ENCODE measurements at places on chromosomes 3 and 15.

GRCh38 chr3:177693616-177694264 is 496.5 kb upstream of the TBL1XR1 start:
- DNase-seq: no peak

- DNase-seq: peak; percentile 86
Observed at GRCh38 chr3:57078344-57078634, 17.8 kb downstream of the SPATA12 start.

GRCh38 chr3:72630969-72631344 is 217.3 kb downstream of the SHQ1 start:
- DNase-seq: no peak

GRCh38 chr15:85727068-85727467 is 67.7 kb downstream of the KLHL25 start:
- no peak for DNase-seq

DNA sequence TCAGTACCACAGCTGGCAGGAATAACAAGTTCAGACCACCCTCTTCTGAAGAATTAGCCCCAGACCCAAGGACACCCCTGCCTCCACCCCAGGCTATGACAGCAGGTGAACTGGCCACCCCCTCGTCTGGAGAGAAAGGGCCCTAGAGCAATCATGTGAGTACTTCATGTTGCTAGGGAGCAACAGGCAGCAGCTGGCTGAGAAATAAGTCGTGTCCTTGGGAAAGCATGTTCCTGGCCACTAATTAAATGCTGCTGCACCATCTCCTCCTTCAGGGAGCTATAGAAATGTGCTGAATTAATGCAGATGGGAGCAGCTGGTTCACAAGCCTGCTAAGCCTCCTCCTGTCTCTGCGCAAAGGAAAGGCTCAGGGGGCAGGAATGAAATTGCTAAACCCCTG is 31.5 kb downstream of the MRPS11 start:
- no peak for DNase-seq

DNA sequence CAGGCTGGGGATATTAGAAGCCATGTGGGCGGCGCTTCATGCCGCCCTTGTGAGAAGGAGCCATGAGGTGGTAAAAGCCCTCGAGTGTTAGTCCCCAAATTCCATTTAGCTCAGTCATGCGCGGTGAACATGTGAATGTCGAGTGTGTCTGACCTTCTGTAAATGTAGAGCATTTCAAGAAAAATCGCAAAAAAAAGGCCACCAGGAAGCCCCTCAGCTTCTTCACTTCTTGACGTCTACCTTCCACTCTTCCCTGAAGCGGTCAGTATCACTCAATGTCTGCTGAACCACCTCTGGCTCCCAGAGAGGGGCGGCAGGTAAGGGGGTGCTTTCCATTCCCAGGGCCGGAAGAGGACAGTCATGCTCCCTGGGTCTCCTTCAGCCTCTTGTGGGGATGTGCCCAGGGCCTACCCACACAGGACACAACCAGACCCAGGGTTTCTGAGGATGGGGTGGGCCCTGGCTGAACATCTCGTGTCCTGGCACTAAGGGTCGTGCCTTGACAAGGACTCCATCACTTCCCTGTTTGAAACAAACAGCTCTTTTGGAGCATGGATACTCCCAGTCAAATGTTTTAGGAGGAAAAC is 274.9 kb downstream of the FAM43A start:
- no peak for DNase-seq

GRCh38 chr15:65083262-65083701 is 6.7 kb downstream of the KBTBD13 start:
- DNase-seq: no peak

- no peak for DNase-seq
Observed at GRCh38 chr15:98626153-98626552, 22.2 kb upstream of the IGF1R start.

- peak; percentile 84 for DNase-seq
Observed at GRCh38 chr15:45187894-45188830, at the start of gene SHF. Gene SHF, minus strand, starts transcription at chr15:45187966. Its CDS starts 15 bp downstream, at chr15:45187951.

- no peak for DNase-seq
Observed at GRCh38 chr3:184748219-184749135, 36.6 kb upstream of the MAGEF1 start.

- DNase-seq: no peak
Observed at GRCh38 chr3:190121383-190121782, 686 bp upstream of the P3H2 start.

DNA sequence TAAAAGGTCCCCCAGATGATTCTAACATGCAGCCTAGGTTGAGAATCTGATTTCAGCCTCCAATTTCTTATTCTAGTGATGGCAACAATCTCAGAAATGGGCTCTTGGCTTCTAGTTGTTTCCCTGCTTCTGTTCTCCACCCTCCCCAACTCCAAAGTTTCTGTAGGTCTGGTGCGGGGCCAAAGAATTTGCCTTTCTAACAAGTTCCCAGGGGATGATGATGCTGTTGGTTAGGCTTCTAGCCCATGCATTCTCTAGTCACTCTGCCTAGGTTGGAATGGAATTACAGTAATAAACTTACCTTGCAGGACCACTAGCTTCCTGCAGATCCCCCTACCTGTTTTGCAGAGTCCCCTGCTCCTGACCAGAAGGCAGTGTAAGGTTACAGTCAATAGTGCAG is 103.2 kb upstream of the PPP2R3A start:
- no peak for DNase-seq

DNA sequence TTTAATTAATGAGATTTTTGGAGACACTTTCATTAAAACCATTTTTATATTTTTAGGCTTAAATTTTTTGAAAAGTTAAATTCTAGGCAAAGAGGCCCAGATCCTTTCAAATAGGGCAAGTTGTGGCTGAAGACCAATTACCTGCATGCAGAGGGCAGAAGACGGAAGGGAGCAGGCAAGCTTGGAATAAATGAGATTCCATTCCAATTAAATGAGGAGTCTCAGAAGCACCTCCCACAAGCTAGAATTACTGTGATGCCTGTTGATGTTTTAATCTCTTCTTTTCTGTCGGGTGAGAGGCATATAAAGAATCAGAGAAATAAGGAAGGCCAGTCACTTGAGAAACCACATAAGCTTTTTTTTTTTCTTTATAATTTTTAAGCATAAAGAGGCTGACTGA is 46.8 kb downstream of the KBTBD8 start:
- DNase-seq: no peak

DNA sequence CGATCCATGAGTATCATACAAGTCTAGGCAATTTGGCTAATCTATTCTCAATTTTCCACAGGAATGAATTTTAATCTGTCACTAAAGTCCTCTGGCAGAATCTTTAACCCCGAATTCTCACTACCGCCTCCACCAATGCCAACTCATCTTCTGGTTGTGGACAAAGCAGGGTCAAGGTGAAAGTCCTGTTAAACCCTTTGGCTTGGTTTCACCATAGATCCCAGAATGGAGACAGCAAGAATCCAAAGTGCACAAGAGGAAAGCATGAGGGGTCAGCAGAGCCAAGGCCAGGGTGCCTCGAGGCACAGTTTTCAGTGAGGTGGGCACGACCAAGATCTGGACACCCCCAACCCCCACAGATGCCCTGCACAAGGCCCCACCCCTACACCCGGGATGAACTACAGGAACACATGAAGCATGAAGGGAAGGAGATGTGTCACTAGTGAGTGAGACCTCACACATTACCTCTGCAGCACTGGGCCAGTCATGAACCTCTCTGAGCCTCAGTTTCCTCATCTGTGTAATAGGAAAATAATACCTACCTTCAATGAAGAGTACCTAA is 466.2 kb downstream of the EPHB1 start:
- no peak for DNase-seq

- no peak for DNase-seq
Observed at GRCh38 chr3:109926376-109926775, 589.0 kb upstream of the DPPA4 start.

DNA sequence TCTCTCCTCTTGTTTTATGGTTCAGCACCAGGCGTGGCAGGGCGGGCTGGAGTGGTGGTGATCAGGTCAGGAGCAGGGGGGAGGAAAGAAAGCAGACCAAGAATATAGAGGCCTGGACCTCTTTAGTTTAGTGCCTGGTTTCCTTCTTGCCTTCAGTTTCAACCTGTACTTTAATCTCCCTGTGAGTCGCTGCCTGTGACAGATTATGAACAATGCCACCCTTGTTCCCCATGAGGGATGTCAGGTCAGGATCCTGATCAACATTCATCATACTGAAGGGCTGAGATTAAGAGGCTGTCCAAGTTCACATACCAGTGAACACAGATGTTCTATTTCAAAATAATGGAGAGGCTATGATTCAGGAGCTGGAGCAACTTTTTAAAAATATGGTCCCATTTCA is 11.4 kb downstream of the ENTPD3 start:
- no peak for DNase-seq

DNA sequence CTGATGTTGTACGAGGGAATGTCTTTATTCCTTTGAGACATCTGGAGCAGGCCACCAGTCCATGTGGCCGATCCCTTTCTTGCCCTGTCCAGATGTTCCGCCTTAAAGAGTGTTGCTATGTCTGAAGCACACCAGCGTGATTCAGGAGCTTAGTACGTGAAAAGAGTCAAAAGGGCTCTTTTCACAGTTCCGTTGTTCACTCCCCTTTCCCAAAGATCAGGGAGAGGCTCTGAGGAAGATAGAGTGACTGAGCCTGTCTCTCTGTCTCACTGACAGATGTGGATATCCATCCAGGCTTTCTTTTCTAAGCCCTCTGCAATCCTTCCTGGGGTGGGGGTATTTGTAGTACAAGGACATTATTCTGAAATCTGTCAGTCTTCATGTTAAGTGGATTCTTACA is 262.5 kb upstream of the LRTM1 start:
- DNase-seq: no peak

- DNase-seq: no peak
Observed at GRCh38 chr3:59212128-59212779, 162.4 kb upstream of the CFAP20DC start.

DNA sequence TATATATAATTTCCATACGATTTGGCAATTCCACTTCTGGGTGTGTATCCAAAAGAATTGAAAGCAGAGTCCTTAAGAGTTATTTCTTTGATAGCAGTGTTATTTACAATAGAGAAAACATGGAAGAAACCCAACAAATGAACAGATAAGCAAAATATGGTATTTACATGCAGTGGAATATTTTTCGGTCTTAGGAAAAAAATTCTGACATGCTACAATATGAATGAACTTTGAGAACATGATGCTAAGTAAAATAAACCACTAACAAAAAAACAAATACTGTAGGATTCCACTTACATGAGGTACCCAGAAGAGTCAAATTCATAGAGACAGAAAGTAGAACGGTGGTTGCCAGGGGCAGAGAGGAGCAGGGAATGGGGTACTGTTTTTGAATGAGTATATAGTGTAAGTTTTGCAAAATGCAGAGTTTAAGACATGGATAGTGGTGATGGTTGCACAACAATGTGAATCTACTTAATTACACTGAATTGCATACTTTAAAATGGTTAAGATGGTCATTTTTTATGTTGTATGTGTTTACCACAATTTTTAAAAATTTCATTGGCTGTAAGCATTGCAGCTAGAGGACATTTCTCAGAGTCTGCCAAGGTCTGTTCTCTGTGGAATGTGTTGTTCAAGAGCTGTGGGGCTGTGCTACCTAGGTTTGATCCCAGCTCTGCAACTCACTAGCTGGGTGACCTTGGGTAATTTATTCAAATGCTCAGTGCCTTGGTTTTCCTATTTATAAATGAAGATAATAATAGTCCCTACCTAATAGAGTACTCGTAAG is 122.1 kb downstream of the MEX3B start:
- no peak for DNase-seq

DNA sequence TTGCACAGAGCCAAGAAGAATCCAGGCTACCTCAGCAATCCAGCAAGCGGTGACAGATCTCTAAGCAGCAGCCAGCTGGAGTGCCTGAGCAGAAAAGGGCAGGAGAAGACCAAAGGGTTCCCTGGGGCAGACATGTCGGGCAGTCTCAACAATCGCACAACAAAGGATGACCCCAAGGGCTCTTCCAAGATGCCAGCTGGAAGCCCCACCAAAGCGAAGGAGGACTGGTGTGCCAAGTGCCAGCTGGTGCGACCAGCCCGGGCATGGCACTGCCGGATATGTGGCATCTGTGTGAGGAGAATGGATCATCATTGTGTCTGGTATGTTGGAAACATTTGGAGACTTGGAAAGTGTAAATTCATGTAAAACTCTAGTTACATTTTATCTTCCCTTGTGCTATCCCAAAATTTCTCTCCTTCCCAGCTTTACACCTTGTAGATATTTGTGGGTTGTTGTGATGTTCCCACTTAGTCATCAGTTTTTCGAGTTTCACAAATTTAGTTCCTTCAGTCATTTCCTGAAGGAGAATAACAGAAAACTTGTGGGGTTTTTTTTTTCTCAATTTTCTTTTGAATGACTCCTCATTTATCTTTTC is 6.4 kb downstream of the ZDHHC23 start:
- no peak for DNase-seq

- no peak for DNase-seq
Observed at GRCh38 chr3:17740721-17741141, 1.7 kb downstream of the TBC1D5 start.

DNA sequence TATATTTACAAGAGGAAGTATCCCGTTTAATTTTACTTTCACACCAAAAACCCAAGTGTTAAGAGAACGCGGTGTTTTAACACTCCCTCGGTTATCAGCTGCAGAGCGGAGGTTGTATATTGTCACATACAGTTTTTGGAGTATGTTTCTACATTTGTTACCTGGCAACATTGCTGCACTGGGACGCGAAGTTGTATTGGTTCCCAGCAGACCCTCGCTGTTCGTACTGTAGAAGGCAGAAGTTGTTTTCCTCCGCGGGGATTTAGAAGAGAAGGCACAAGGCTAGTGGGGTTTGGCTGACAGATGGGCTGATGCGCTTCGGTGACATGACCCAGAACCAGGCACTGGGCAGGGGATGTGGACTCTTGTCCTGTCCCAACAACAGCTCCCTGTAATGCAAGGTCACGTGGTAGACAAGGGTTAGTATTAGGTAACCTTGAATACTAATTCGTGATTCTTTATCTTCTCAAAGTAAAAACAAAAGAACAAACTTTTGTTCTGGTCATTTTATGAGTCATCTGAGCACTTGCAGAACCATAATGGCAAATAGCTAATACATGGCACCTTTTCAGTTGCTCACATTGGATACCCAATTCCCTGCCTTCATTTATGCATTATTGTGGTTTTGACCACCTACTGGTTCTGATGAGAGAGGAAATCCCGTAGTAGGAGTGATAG is 230.4 kb upstream of the BHLHE40 start:
- no peak for DNase-seq

DNA sequence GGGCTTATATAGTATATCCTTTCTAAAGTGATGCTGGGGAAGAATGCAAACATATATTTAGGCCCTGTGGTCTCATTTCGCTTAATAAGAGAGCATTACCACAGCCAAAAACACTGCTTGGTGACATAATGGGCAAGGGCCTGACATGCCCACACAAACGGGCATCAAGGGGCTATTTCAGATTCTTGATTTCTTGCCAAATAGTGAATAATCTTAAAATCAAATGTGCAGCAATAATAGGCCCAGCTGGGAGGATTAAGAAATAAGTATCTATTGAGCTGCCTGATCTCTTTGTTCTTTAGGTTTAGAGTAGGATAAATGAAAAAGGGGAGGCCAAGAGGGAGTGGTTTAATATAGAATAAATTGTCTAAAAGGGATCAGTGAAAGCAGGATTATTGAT is 241.0 kb upstream of the GBE1 start:
- DNase-seq: no peak

- DNase-seq: no peak
Observed at GRCh38 chr15:40366457-40367370, 8.7 kb downstream of the DISP2 start.

- DNase-seq: no peak
Observed at GRCh38 chr15:80160570-80161156, 7.9 kb downstream of the FAH start.

GRCh38 chr15:39056357-39056756 is 491.7 kb upstream of the RASGRP1 start:
- no peak for DNase-seq

GRCh38 chr3:42762046-42762724 is 10.9 kb downstream of the CCDC13 start:
- no peak for DNase-seq

GRCh38 chr3:64083575-64083974 is 60.3 kb upstream of the PSMD6 start:
- DNase-seq: no peak
